ENCODE measurements at places on chromosomes 7 and 10.

DNA sequence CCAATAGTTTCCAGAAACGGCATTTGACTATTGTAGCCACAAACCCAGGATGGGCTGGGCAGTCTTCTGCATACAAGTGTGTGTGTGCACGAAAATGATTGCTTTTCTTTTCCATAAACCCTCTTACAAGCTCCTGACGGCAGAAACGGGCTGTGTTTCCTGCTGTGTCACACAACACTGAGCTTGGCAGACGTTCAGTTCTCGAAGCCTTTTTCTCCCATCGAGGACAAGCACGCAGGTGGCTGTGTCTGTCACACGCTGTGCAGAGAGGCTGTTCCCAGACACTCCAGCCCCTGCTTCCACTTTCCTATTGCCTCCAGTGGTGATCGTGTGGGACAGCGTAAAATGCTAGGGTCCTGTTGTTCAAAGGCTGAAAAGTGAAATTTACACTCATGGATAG lies 32.1 kb downstream of the RBAK start:
- no peak for DNase-seq

GRCh38 chr7:1597066-1597760 lies 27.4 kb upstream of the PSMG3 start:
- no peak for DNase-seq

GRCh38 chr10:125204400-125204799 lies 44.0 kb upstream of the CTBP2 start:
- DNase-seq = no peak

DNA sequence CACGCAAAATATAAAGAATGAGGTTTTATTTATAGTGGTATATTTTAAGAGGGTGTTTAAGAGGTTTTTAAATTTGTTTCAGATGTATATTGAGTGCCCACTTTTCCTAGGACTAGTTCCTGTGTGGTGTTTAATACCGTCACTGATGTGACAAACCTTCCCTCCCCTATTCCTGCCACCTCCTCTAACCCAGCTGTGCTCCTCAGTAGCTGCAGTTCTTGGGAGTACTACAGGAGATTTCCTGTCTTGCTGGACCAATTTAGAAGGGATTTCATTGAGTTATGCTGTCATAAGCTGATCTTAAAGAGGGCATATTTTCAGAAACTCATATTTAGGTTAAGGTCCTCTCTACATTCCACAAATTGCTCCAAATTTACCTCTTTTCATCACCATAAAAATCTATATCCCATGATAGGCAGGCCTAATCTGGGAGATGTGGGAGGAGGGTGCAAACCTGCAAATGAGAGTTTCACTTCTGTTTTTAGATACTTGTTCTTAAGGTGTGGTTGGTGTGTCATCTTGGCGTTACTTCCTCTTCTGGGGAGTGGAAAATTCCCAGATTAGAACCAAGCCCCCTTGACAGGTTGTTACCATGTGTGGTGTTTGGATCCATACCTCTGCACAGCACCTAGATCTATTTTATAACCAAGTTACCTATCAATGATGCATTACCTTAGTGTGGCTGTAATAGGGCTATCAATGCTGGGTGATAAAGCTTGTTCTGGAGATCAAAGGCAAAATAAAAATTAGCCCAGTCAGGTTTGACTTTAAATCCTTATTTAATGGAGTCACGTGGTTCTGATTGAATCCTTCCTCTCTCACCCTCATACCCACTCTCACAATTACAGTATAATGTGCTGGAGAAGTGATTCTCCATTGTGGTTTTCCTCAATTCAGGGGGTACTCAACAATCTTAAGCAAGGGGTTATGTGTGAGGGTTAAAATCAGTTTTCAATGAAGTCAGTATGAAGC lies 141.1 kb downstream of the CDK14 start:
- DNase-seq = peak; percentile 81

- DNase-seq = no peak
Measured at GRCh38 chr7:120588862-120589261, 269.1 kb downstream of the TSPAN12 start.

- DNase-seq = peak; percentile 62
Measured at GRCh38 chr10:134247-135131, 766 bp upstream of the ZMYND11 start.

- peak; percentile 79 for DNase-seq
Measured at GRCh38 chr7:74656441-74656836, 1.1 kb upstream of the GTF2I start.

GRCh38 chr10:50551894-50552293 lies 71.9 kb downstream of the SGMS1 start:
- DNase-seq = no peak

- no peak for DNase-seq
Measured at GRCh38 chr10:47323636-47324296, 1.5 kb downstream of the GDF2 start.

DNA sequence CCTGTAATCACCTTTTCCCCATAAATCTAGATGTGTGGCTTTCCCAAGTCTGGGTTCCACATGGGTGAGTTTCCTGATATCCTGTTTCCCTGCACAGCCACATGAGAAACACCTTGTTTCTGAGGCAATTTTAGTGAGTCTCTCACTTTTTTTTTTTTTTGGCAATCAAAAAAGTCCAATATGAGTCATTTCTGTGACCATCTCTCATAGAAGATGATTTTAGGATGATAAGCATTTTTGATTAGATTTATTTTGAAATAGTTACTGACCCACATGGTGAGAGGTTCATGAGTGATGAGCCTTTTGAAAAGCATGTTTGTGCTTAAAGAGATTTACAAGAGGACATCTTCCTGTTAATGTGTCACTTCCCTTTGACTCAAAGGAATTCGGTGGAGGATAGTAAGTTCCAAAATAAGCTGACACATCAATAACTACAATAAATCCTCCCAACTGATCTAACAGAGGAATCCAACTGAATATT lies 464.0 kb downstream of the INHBA start:
- DNase-seq = no peak

DNA sequence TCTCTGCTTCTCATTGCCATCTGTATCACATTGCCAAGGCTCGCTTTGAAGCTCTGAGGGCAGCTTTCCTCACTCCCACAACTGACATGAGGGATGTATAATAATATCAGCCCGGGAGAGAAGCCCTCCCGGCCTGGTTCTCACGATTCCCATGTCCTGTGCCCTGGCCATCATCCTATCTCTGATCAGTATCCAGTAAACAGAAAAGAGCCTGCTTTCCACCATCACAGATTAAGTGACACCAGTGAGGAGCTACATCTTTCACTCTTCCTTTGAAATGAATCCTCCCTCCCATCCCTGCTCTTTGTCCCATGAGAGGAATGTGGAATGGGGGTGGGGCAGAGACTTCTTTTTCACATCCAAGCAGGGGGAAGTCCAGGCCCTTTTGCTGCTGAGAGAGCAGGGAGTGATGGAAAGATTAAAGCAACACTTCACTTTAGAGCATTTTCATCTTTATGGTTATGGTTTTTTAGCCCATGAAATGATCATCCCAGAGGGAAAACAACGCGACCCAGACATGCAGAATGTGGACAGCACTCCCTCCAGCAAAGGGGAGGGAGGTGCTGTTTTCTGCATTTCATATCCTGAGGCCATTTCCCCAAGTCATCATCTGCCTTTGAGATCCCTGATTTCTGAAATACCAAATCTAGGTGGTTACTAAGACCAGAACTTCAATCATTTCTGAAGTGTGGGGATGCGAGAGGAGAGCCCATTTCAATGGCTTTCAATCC lies 84.6 kb upstream of the LYZL1 start:
- no peak for DNase-seq

GRCh38 chr10:71323407-71323806 lies 4.3 kb downstream of the SLC29A3 start:
- DNase-seq = peak; percentile 49

DNA sequence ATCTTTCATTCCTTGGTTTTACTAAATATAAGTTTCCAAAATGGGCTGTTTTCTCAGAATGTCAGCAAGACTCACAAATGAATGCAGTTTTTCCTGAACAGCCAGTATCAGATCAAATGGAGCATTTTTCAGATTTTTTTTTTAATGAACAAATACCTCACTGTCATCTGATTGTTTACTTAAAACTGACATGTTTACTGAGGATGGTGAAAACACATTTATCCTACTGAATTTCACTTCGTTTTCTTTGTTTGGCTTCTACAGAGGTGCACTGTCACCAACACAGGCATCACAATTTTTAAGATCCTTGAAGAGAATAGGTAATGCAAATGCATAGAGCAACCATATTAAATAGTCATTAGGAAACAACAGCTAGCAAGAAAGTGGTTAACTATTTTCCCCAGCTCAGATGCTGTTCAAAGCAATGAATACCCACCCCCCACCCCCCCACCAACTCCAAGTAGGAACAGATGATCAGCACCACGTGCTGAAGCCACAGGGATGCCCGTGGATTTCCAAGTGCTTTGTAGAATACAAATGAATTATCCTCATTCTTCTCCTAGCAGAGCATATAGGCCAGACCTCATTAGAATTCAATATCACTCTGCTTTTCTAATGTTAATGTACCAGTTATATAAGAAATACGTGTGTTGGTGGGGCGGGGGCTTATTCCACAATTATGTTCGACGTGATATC lies 205.9 kb downstream of the SKAP2 start:
- DNase-seq = no peak
